ENCODE measurements at places on chromosomes 2 and 18. TPM values are rescaled to one million over a fixed set of nuclear protein-coding genes. Genes with fewer than 3 reads are reported as not detected.

ERBB4 gene
- total RNA-seq: not detected

WDR35 gene
- 18.3 TPM for total RNA-seq

WDR75 gene
- 52.1 TPM for total RNA-seq

DNAH6 gene
- total RNA-seq: 0.44 TPM

UGT1A1 gene
- total RNA-seq: 1.1 TPM

LBX2 gene
- total RNA-seq: 2.9 TPM

SLC4A5 gene
- total RNA-seq: 0.11 TPM

METTL4 gene
- total RNA-seq: 4.8 TPM

ANKRD30B gene
- not detected for total RNA-seq

IL1RL1 gene
- 0.78 TPM for total RNA-seq

RPRM gene
- total RNA-seq: 0.09 TPM

MALL gene
- total RNA-seq: 131 TPM

FLACC1 gene
- not detected for total RNA-seq

C2orf15 gene
- total RNA-seq: 0.99 TPM

EHBP1 gene
- total RNA-seq: 46.2 TPM

MZT2A gene
- 209 TPM for total RNA-seq

C2orf80 gene
- total RNA-seq: not detected

RESP18 gene
- total RNA-seq: not detected

NAT8 gene
- total RNA-seq: not detected

ALPP gene
- total RNA-seq: 2.7 TPM

KIF5C gene
- total RNA-seq: 0.32 TPM

B3GNT7 gene
- total RNA-seq: 2.8 TPM

SCG2 gene
- total RNA-seq: 1.2 TPM

GPR155 gene
- total RNA-seq: 0.39 TPM

CD207 gene
- not detected for total RNA-seq

ACMSD gene
- not detected for total RNA-seq

FAM161A gene
- total RNA-seq: 5.0 TPM

LRRC30 gene
- total RNA-seq: not detected

LHCGR gene
- not detected for total RNA-seq

CTLA4 gene
- total RNA-seq: not detected

SH3RF3 gene
- 0.63 TPM for total RNA-seq

FAP gene
- not detected for total RNA-seq

KCNE4 gene
- 0.65 TPM for total RNA-seq

SLC14A1 gene
- not detected for total RNA-seq

TM4SF20 gene
- total RNA-seq: 5.9 TPM

MC4R gene
- total RNA-seq: not detected

ANTXR1 gene
- 144 TPM for total RNA-seq

ZNF892 gene
- 0.70 TPM for total RNA-seq

RAX gene
- total RNA-seq: not detected

CNGA3 gene
- not detected for total RNA-seq

CPLX4 gene
- total RNA-seq: not detected

APLF gene
- total RNA-seq: 0.63 TPM

FHL2 gene
- 62.5 TPM for total RNA-seq

CGREF1 gene
- total RNA-seq: 8.5 TPM

GULP1 gene
- total RNA-seq: 41.1 TPM

NT5C1B gene
- not detected for total RNA-seq

AFF3 gene
- total RNA-seq: not detected

NTSR2 gene
- not detected for total RNA-seq

LIMS2 gene
- 6.3 TPM for total RNA-seq

BMP10 gene
- total RNA-seq: not detected

TDRD15 gene
- total RNA-seq: not detected

CAPN13 gene
- total RNA-seq: 0.27 TPM

KIAA2012 gene
- total RNA-seq: not detected

HOXD13 gene
- total RNA-seq: 0.24 TPM

HOXD8 gene
- total RNA-seq: 5.1 TPM

NOSTRIN gene
- total RNA-seq: 3.3 TPM

ABHD1 gene
- total RNA-seq: 1.2 TPM

IL1RN gene
- 0.94 TPM for total RNA-seq

ALKAL2 gene
- not detected for total RNA-seq

Data from A549 treated with ZK216348 at 1 μM for 4 hours (cell line).